ENCODE measurements at places on chromosomes 2 and 18. TPM values are rescaled to one million over a fixed set of nuclear protein-coding genes. Genes with fewer than 3 reads are reported as not detected.

Gene ACVR2A
- total RNA-seq = 12.3 TPM

Gene CD8B
- not detected for total RNA-seq

Gene HOXD11
- not detected for total RNA-seq

Gene FBXO41
- 1.6 TPM for total RNA-seq

Gene PRPF40A
- total RNA-seq = 62.5 TPM

Gene CDH19
- 2.0 TPM for total RNA-seq

Gene LYG1
- total RNA-seq = 0.99 TPM

Gene ANKRD30B
- not detected for total RNA-seq

Gene SDC1
- total RNA-seq = 11.4 TPM

DNA sequence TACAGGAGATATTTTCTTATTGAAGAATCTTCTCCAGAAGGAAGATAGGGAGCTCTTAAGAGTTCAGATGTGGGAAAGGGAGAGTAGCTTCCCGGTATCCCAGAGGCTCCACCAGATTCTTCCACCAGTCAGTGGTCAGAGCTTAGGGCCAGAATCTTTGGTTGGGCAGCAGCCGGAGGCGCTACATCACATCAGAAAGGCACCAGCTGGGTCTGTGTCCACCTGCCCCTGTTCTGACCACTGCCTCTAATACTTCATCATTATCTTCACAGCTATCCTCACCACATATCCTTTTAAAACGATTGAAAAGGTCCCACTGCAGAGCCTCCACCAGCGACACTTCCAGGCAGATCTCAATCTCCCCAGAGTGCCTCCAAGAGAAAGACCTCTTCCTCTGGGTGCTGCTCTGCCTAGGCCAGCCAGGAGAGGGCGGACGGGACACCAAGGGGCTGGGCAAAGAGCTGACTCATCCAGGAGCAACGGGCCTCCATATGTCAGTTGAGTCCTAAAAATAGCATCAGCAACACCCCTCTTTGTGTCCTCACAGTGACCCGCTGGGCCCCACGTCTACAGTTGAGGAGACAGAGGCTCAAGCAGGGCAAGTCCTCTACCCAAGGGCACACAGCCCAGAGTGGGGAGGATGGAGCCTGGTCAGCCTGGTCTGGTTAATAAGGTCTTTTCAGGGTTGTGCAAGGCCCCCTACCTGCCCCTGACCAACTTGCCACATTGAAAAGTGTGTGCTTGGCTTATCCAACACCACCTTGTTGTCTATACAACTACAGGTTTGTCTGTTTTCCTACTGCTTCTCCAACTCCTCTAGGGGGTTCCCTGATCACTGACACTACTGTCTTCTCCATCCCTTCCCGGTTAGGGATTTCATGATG is 81.2 kb downstream of the ADD2 start:
- H3K4me3 ChIP-seq = no peak overlapping the region
- no peaks in the 10 kb centered on the region for H3K36me3 ChIP-seq

DNA sequence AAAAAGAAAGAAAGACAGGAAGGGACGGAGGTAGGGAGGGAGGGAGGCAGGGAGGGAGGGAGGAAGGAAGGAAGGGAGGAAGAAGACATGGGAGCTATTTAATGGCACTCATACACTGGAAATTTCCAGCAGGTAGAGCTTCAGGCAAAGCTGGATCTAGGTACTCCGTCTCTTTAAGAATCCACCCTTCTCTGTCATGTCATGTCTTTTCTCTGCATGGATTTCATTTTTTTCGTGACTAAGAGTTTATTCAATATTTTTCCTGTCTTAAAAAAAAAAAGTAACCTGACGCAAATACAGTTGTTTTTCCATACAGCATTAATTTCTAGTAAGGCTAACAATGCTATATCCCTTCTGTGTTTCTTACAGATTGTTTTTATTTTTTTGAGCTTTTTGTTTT is 56.3 kb upstream of the MCFD2 start:
- no peaks in the 10 kb centered on the region for H3K27me3 ChIP-seq
- H3K4me3 ChIP-seq = no peak overlapping the region

DNA sequence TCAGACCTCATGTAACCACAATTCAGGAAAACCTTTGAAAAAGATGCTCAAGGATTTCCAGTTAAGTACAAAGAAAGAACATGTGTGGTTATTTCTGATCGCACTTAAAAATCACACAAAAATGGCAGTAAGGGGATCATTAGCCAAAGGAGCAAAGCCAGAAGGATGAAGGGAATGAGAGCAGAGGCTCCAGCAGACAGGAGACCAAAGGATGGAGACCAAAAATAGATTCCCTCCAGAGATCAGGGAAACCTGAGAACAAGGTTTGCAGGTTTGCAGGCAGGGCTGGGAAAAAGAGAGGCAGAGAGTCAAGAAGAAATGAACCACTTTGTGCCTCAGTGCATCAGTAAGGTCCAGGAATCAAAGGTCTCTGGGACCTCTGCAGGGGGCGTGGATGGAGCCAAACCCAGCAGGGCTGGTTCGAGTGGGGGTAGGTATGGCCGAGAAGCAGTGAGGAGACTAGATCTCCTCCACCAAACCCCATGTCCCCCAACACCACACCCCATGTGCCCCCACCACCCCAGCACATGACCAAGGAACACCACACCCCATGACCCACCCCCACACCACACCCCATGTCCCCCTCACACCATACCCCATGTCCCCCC is 98.5 kb upstream of the GPC1 start:
- H3K4me1 ChIP-seq = no peaks in the 10 kb centered on the region
- H3K4me3 ChIP-seq = no peak overlapping the region
- peaks cover 2% of the 10 kb centered on the region for H3K36me3 ChIP-seq
- DNase-seq = no peak
- H3K27ac ChIP-seq = no peak overlapping the region
- peaks cover 7% of the 10 kb centered on the region for H3K27me3 ChIP-seq

DNA sequence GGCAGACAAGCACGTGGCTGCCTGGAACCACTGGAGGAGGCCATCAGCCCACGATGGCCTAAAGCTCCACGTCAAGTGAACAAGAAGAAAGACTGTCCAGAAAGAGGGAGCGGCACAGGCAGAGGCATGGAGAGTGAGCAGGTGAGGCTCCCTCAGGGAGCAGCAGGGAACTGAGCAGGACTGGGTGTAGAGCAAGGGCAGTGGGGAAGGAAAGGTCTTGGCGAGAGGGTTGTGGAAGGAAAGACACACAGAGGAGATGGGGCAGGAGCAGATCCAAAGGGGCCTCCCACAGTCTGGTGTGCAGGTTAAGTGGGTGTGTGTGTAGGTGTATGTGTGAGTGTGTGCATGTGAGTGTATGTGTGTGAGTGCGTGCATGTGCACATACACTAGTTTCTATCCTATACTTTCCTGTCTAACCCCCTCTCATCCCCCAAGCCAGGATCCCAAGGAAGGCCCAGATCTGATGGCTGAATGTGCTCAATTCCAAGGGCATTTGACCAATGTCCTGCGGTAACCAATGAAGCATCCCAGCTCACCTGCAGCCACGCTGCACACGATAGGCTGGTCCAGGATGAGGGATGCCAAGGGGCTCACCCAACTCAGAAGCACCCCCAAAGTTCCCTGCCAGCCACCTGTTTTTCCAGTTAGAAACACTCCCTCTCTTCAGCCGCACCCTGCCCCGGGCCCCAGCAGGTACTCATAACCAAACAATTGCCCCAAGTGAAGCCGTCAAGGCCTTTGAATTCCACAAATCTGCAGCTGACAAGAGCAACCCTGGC is 262.5 kb upstream of the RAB6C start:
- no peaks in the 10 kb centered on the region for H3K4me1 ChIP-seq
- H3K27ac ChIP-seq = no peak overlapping the region

DNA sequence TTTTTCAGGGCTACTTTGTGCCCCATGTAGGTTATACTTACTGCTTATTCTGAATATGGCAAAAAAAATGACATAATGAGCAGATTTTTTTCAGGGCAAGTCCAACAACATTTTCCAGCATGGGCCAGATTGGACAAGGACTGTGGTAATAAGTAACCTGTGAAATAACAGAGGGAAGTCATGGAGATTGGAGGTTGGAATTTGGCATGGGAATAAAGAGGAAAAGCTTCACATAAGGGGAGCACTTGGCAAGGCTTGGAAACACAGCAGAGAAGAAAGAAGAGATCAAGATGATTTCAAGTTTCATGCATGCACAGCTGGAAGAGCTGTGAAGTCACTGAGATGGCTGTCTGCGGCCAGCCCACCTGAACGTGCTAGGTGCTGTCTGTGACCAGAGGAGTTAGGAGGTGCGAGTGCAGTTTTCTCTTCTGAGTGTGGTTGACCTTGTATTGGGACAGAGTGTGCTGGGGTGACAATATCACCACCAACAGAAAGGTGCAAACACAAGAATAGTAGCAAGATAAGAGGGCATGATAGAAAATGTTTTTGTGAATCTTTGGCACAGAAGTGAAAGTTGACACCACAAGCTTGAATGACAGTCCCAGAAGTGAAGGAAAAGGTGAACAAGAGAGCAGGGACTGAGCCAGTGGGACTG is 71.1 kb upstream of the DSC1 start:
- no peaks in the 10 kb centered on the region for H3K27me3 ChIP-seq
- DNase-seq = no peak
- no peaks in the 10 kb centered on the region for H3K36me3 ChIP-seq
- peak overlapping the region; percentile 29 for H3K27ac ChIP-seq

DNA sequence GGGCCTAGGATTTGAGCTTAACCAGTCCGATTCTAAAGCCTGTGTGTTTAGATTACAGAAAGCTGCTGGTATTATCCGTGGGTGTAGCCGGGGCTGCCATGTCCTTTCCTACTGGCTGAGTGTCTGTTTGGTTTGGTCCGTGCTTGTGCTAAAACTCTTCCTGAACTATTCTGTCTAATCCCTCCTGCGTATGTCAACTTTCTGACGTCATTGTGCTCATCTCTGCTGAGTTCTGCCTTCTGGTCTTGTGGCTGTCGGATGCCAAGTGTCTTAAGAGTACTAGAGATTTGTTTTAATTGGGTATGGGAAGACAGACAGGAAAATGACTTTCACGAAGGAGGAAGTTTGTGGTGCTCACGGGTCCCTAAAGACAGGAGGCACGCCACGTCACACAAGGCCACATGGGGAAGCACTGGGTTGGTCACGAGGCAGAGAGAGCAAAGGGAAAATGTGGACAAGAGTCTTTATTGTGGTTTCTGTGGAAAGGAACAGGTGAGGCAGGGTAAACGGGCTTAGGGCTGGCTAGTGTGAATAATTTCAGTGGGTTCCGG is 31.8 kb upstream of the NTSR2 start:
- no peak for DNase-seq
- H3K36me3 ChIP-seq = peaks cover 5% of the 10 kb centered on the region
- no peaks in the 10 kb centered on the region for H3K27me3 ChIP-seq

DNA sequence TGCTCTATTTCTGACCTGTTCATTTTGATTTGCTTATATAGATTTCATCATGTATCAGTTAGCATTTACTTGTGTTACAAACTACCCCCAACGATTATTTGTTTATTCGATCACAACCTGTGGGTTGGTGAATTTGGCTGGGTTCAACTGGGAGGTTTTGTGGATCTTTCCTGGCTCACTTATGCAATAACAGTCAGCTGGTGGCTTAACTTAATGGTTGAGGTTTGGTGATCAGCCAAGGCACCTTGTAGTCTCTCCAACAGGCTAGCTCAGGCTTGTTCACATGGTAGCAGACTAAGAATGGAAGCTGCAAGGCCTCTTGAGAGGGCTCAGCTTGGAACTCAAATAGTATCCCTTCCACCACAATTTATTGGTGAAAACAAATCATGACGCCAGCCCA is 5.4 kb upstream of the PUM2 start:
- no peak for DNase-seq
- H3K36me3 ChIP-seq = no peaks in the 10 kb centered on the region
- no peak overlapping the region for H3K4me3 ChIP-seq
- H3K27ac ChIP-seq = no peak overlapping the region

- H3K4me3 ChIP-seq = no peak overlapping the region
- no peaks in the 10 kb centered on the region for H3K36me3 ChIP-seq
- H3K27me3 ChIP-seq = no peaks in the 10 kb centered on the region
- peaks cover 43% of the 10 kb centered on the region for H3K4me1 ChIP-seq
These were observed 58.9 kb downstream of the TRPM8 start for GRCh38 chr2:233976087-233976486.

DNA sequence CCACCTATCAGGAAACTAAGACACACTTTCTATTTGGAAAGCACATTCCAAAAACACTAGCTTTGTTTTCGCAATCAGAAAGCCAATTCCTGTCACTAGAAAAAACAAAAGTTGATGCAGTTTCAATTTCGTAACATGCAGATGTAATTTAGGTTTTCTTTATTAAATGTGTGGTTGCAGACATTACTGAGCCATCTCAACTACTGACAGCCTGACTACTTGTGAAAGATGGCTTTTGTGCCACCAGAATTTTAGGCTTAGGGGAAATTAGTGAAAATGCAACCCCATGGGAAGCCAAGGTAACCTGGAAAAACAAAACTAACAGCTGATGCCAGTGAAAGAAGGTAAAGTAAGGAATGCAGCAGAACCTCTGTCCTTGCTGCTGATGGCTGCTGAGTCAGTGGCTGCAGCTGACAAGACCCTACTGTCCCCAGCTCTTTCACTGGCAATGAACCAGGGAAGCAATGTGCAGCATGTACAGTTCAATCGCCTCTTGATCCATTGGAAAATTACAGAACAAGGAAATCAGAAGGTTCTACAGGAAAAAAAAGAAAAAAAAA is 34.9 kb downstream of the FEZ2 start:
- H3K27ac ChIP-seq = peak overlapping the region; percentile 55
- DNase-seq = no peak
- H3K4me3 ChIP-seq = no peak overlapping the region
- H3K27me3 ChIP-seq = no peaks in the 10 kb centered on the region
- H3K36me3 ChIP-seq = peaks cover 9% of the 10 kb centered on the region
- peaks cover 59% of the 10 kb centered on the region for H3K4me1 ChIP-seq

DNA sequence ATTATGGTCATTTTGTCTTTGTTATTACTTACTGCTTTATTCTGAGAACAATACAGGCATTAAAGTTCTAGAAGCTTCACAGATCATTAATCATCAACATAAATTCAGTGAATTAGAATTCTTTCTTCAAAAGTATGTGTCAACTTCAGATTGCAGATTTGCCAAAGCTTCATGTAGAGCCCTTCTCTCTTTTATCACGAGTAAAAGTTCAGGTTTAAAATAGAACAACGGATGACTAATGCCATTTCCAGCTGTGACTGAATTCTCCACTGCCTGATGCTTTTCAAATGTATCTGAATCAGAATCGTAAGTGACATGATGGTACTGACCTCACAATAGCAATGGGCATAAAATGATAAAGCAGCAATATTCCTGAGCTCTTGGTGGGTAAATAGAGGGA is 116.0 kb downstream of the ABCA12 start:
- DNase-seq = no peak
- H3K4me3 ChIP-seq = no peak overlapping the region
- peaks cover 42% of the 10 kb centered on the region for H3K4me1 ChIP-seq
- H3K36me3 ChIP-seq = no peaks in the 10 kb centered on the region
- H3K27ac ChIP-seq = peak overlapping the region; percentile 83
- no peaks in the 10 kb centered on the region for H3K27me3 ChIP-seq

Data from chondrocyte (in vitro differentiated cells).